NCI-H2171 treated with DMSO at 0.1 percent for 48 hours (cell line): ENCODE measurements at places on chromosomes 12 and 14.
A peak's percentile ranks its signal among the peaks of the same experiment; 100 is the strongest.

GRCh38 chr14:61300754-61301153 lies 19.6 kb upstream of the TMEM30B start:
- no peak for DNase-seq

- DNase-seq, result no peak
These were observed 103.3 kb upstream of the FZD10 start for GRCh38 chr12:130058926-130059472.

- no peak for DNase-seq
These were observed 34.3 kb upstream of the LTA4H start for GRCh38 chr12:96069511-96070231.

DNA sequence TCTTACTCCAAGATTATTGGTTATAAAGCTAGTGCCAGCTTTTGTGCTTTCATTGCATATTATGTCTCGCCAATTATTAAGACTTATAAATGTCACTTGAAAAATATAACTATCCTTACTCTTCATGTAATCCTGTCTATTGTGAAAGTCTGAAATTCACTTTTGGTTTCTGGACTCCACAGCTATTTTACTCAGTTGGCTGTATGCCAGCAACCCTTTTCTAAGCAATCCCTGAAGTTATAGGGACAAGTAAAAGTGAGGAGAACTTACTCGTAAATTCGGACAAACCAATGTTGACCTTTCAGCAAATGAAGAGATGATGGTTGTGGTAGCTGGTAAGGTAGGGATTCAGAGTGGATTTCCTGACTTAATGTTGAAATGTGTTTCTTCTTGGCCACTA lies 196.3 kb downstream of the NPAS3 start:
- DNase-seq, result no peak

- no peak for DNase-seq
These were observed 55.2 kb downstream of the GALNT4 start for GRCh38 chr12:89469361-89469760.

- DNase-seq, result no peak
These were observed 81.8 kb downstream of the PRIMA1 start for GRCh38 chr14:93706360-93706955.

DNA sequence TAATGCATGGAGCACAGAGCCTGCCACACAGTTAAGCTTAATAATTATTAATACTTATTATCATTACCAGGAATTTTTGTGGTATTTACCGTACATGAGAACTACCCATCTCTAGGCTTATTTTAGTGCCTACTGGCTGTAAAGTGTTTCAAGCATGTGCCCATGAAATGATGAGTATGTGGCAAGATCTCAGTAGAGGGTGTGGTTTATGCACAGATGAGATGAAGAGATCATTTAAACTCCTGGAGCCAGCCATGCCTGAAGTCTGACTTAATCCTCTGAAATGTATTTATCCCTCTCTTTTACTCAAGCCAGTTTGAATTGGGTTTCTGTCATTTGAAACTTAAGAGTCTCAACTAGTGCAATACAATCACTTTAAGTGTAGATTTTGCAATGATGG lies 60.2 kb downstream of the DAO start:
- DNase-seq, result no peak

DNA sequence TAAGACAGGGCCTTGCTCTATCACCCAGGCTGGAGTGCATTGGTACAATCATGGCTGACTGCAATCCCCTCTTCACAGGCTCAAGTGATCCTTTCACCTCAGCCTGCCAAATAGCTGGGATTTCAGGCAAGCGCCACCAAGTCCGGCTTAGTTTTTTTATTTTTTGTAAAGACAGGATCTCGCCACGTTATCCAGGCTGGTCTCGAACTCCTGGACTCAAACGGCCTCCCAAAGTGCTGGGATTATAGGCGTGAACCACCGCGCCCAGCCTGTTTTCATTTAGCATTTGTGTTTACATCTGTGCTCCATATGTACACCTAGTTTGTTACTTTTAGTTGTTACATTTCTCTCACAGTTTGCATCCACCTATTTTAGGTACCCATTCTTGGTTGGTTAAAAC lies 32.5 kb upstream of the LIMA1 start:
- DNase-seq, result no peak

- DNase-seq, result no peak
These were observed 256.0 kb downstream of the PCNX1 start for GRCh38 chr14:71163050-71163841.

- no peak for DNase-seq
These were observed 144.3 kb downstream of the MED13L start for GRCh38 chr12:116133149-116133548.

- DNase-seq, result no peak
These were observed 14.7 kb downstream of the GPR68 start for GRCh38 chr14:91229743-91230200.

DNA sequence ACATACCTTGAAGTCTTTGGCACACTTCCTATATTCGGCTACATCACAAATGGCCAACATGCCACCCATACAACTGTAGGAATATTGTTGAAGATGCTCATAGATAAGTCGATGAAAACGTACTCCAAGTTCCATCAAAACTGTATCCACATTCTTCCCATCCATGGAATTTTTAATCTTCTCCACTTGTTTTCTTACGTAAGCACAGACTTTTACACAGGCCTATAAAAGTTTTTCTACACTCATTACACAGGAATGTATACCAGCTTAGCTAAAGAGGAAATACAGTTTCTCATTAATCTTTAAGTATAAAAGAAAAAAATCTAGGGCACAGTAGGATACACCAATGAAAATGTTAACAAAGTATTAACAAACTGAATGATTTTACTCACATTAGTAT lies 59.1 kb downstream of the EXOC5 start:
- DNase-seq, result no peak

DNA sequence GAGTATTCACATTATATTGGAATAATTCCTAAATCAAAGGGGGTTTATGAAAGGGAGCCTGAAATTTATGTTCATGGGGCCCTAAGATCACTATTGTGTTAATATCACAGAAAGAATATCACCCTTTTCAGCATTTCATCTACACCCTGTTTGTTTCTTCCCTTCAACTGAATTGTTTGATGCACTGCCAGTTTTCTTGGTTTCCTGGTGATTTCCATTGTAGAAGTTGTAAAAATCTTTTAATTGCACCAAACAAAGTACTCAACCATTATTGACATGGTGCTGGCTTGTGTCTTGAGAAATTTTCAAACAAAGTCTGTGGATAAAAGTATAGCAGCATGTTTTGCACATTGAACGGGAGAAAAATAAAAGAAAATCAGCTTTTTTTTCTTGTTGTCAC lies 154.8 kb upstream of the PRKD1 start:
- DNase-seq, result no peak

GRCh38 chr12:108307006-108307405 lies 32.1 kb downstream of the CMKLR1 start:
- DNase-seq, result no peak

DNA sequence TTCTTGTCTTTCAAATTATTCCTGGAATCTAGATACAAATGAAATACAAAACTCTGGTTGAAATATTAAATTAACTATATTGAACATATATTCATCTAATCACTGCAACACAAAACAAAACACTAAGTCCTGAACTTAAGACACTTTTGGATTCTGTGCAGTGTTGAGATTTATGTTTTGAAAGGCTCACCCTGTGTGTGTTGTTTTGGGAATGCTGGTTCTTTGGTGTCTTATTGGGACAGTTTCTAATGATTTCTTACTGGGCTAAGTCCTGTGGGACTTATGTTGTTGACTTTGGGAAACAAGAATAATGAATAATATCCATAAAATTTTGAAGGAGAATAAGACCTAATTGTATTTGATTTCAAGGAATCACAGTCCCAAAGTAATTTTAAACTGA lies 153.2 kb downstream of the NAV3 start:
- no peak for DNase-seq

GRCh38 chr12:13293096-13293495 lies 96.6 kb downstream of the EMP1 start:
- no peak for DNase-seq

- peak; percentile 73 for DNase-seq
These were observed 2.9 kb upstream of the PPP4R4 start for GRCh38 chr14:94171208-94171607.

- DNase-seq, result no peak
These were observed 373.3 kb downstream of the NRXN3 start for GRCh38 chr14:78543433-78543832.

GRCh38 chr12:17020765-17021164 lies 414.8 kb upstream of the LMO3 start:
- DNase-seq, result no peak

DNA sequence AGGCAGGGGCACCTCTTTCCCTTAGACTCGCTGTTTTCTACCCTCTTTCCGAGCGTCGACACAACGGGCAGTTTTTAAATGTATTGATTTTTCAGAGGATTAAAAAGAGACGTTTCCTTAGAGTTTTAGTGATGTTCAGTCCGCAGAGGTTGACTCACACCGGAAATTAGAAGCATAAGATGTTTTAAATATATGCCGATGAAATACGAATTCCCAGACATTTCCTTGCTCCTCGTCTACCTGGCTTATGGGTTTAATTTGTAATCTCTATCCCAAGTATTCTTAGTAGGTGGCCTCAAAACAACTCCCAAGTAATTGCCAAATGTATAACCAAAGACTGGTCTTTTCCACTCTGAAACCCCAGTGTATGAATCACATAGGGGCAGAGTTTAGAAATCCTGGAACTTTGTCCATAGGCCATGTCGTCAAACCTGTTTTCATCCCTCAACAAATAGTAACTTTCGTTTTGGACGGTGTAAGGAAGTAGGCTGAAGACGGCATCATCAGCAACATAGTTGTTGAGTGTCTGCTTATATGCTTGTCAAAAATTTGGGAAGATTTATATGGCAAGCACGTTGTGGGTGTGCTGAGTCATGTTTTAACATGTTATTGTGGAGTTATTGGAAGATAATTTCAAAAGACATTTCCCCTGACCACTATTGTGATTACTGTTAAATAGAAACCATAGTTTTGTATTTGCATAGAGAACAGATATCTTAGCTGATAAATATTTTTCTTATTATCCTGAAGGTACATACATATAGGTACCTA lies 824 bp downstream of the TBK1 start:
- peak; percentile 35 for DNase-seq

GRCh38 chr12:76866726-76867125 lies 12.1 kb downstream of the CSRP2 start:
- DNase-seq, result peak; percentile 85

DNA sequence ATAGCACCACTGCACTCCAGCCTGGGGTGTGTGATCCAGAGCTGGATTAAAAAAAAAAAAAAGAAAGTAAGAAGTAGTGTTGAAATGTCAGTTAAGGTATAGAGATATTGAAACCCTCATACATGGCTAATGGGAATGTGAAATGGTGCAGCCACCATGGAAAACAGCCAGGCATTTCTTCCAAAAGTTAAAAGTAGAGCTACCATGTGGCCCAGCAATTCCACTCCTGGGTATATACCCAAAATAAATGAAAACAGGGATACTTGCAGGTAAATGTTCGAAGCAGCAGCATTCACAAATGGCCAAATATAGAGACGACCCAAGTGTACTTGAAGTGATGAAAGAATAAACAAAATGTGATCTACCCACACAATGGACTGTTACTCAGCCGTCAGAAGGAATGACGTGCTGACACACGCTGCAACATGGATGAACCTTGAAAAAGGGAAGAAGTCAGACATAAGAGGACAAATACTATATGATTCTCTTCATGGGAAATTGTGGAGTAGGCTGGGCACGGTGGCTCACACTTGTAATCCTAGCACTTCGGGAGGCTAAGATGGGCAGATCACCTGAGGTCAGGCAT lies 15.2 kb downstream of the IL31 start:
- no peak for DNase-seq

- DNase-seq, result peak; percentile 12
These were observed 124.5 kb downstream of the GPR65 start for GRCh38 chr14:88129306-88130056.

- DNase-seq, result no peak
These were observed 42.0 kb upstream of the A2ML1 start for GRCh38 chr12:8780389-8780788.

DNA sequence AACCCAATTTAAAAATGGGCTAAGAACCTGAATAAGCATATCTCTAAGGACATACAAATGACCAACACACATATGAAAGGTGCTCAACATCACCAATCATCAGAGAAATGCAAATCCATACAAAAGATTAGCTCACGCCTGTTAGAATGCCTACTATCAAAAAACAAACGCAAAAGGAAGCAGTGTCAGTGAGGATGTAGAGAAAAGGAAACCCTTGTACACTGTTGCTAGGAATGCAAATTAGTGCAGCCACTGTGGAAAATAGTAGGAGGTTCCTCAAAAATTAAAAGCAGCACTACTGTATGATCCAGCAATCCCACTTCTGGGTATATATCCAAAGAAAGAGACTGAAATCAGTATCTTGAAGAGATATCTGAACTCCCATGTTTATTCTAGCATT lies 133.0 kb downstream of the CPNE8 start:
- no peak for DNase-seq

DNA sequence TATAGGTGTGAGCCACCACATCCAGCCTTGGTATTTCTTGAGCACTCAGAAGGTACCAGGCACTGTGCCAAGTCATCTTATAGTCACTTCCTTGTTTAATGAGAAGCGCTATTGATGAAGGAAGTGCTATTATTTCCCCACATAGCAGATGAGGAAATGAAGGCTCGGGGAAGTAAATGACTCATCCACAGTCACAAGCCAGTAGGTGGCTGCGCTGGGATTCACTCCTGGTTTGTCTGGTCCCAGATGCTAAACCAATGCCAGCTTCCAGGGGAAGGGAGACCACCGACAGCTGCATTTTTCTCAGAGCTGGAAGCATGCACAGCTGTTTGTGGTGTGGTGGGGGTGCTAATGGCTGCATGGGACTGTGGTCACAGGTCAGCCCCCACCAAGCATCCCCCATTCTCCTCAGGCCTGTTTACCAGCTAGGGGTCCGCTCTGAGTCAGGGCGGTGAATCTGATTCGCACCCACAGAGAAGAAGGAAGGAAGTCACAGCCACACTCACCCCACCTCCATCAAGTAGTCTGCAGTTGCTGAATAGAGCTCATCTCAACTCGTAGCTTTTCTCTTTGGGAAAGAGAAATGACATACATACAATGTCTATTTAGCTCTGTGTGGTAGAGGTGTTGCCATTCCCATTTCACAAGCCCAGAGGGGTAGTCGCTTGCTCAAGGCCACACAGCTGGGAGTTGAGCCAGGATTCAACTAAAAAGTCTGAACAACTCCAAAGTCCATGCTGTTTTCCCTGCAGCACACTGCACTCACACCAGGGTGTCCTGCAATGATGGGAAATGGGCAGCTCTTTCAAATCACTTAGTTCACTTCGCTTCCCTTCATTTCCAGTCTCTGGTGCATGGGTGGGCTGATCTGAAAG lies 6.3 kb upstream of the LTBP2 start:
- no peak for DNase-seq

DNA sequence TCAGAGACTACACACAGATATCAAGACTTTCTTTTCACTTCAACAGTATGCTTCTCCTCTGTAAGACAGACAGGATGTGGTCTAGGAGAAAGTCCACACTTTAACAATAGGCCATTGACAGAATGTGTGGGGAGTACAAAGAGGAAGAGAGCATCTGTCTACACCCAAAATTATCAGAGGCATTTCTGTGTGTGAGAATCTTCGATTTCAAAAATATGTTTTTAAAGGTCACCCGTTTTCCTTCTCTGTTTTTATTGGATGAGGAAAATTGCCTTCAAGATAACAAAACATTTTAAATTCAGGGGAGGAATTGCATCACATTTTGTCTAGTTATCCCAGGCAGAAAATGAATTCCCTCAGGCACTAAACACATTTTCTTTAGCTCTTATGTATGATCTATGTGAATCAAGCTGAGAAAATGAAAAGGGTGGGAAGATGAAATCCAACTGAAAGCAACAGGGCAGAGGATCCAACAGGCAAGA lies 16.4 kb downstream of the NAV3 start:
- DNase-seq, result no peak
